ENCODE measurements at places on chromosomes 6 and 20. TPM values are rescaled to one million over a fixed set of nuclear protein-coding genes. Genes with fewer than 3 reads are reported as not detected.
A peak's percentile ranks its signal among the peaks of the same experiment; 100 is the strongest.

GRCh38 chr6:158033751-158034702 lies 52.4 kb downstream of the SYNJ2 start:
- H3K27ac ChIP-seq: no peak overlapping the region
- DNase-seq: no peak
- H3K36me3 ChIP-seq: no peaks in the 10 kb centered on the region
- no peaks in the 10 kb centered on the region for H3K27me3 ChIP-seq
- 0 out of 2 replicates have a peak, but pooled peaks cover 6% of the 10 kb centered on the region for H3K4me1 ChIP-seq

The PPIL6 gene
- 0.26 TPM for polyA plus RNA-seq

The TBXT gene
- 0.18 TPM for polyA plus RNA-seq

GRCh38 chr6:43840490-43841218 lies 70.6 kb downstream of the VEGFA start:
- no peaks in the 10 kb centered on the region for H3K36me3 ChIP-seq
- no peak overlapping the region for H3K27ac ChIP-seq
- no peak overlapping the region for H3K4me3 ChIP-seq
- H3K27me3 ChIP-seq: no peaks in the 10 kb centered on the region
- DNase-seq: no peak

DNA sequence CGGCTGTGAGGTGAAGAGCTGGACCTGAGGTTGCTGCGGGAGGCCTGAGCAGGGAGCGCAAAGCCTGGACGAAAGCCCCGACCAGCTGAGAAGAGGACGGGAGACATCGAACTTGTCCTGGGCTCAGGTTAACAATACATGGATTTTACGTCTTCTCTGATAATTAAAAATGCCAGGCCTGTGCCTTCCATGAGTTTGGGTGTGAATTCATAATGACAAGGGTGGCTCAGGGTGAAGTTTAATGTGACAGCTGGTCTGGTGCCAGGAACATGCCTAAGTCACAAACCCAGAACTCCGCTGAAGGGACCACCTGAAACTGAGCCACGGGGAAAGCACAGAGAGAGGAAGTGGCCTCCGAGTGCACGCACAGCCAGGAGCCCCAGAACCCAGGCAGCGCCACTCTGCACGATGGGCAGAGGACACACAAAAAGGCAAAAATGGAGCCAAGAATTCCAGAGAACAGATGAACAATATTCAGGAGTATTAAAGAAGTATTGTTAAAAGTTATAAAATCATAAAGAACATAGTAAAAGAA lies 150.1 kb upstream of the RPS6KA2 start:
- no peaks in the 10 kb centered on the region for H3K36me3 ChIP-seq
- H3K4me1 ChIP-seq: no peaks in the 10 kb centered on the region
- H3K4me3 ChIP-seq: no peak overlapping the region
- no peak overlapping the region for H3K27ac ChIP-seq

GRCh38 chr20:9150679-9151078 lies 81.8 kb downstream of the PLCB4 start:
- no peaks in the 10 kb centered on the region for H3K27me3 ChIP-seq
- no peak for DNase-seq
- no peaks in the 10 kb centered on the region for H3K4me1 ChIP-seq

- DNase-seq: no peak
- no peak overlapping the region for H3K4me3 ChIP-seq
- H3K4me1 ChIP-seq: peaks cover 9% of the 10 kb centered on the region
Observed at GRCh38 chr20:10521836-10522235, 86.7 kb downstream of the SLX4IP start.

- H3K36me3 ChIP-seq: no peaks in the 10 kb centered on the region
- DNase-seq: no peak
- H3K27ac ChIP-seq: no peak overlapping the region
- no peaks in the 10 kb centered on the region for H3K4me1 ChIP-seq
- no peaks in the 10 kb centered on the region for H3K27me3 ChIP-seq
Observed at GRCh38 chr20:22819784-22820183, 215.3 kb upstream of the SSTR4 start.

The PLN gene
- 0.44 TPM for polyA plus RNA-seq

GRCh38 chr6:13431059-13431656 lies 56.2 kb downstream of the GFOD1 start:
- peak; percentile 62 for DNase-seq
- peak overlapping the region; percentile 18 for H3K4me3 ChIP-seq
- no peaks in the 10 kb centered on the region for H3K36me3 ChIP-seq
- H3K27me3 ChIP-seq: no peaks in the 10 kb centered on the region
- peaks cover 78% of the 10 kb centered on the region for H3K4me1 ChIP-seq

The PBOV1 gene
- not detected for polyA plus RNA-seq

GRCh38 chr6:52352239-52353018 lies 9.5 kb upstream of the PAQR8 start:
- peak overlapping the region; percentile 6 for H3K27ac ChIP-seq
- H3K36me3 ChIP-seq: no peaks in the 10 kb centered on the region
- H3K27me3 ChIP-seq: no peaks in the 10 kb centered on the region
- peaks cover 32% of the 10 kb centered on the region for H3K4me1 ChIP-seq

DNA sequence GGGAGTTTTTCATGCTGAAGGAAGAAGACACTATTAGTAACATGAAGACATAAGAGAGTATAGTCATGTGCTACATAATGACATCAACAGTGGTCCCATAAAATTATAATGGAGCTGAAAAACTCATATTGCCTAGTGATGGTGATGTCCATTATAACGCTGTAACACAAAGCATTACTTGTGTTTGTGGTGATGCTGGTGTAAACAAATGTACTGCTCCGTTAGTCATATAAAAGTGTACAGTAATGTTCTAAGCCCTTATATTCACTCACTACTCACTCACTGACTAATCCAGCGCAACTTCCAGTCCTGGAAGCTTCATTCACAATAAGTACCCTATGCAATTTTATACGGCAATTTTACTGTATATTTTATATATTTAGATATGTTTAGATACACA lies 26.8 kb upstream of the ASF1A start:
- H3K4me3 ChIP-seq: no peak overlapping the region
- DNase-seq: no peak

The AFDN gene
- polyA plus RNA-seq: 11.8 TPM

DNA sequence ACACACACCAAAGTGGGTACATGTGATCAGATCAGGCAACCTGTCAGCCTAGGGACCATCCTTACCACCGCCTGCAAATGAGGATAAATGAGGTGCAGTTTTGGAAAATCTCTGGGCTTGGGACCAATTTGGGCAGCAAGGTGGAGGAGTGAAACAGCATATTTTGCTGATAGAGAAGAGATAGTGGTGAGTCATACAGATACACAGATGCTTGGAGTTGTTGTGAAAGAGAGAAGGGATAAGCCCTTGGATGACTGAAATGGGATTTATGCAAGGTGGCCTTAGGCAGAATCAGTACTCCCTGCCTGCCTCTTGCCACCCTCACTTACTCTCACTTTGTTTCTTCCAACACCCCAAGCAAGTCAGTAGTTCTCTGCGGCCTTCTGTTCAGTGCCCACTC lies 34.7 kb downstream of the BMP2 start:
- no peaks in the 10 kb centered on the region for H3K27me3 ChIP-seq
- no peaks in the 10 kb centered on the region for H3K4me1 ChIP-seq
- no peaks in the 10 kb centered on the region for H3K36me3 ChIP-seq
- no peak for DNase-seq
- H3K27ac ChIP-seq: no peak overlapping the region

DNA sequence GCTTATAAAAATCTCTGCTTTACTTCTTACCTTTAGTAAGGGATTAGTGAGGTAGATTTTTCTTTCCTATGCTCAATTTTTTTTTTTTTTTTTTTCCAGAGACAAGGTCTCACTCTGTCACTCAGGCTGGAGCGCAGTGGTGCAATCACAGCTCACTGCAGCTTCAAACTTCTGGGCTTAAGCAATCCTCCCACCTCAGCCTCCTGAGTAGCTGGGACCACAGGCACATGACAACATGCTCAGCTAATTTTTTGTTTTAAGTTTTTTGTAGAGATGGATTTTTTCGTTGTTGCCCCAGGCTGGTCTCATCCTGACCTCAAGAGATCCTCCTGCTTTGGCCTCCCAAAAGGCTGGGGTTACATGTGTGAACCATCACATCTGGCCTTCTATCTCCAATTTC lies 58.9 kb upstream of the RREB1 start:
- no peak overlapping the region for H3K27ac ChIP-seq

GRCh38 chr20:9942736-9943135 lies 92.1 kb upstream of the ANKEF1 start:
- no peaks in the 10 kb centered on the region for H3K4me1 ChIP-seq
- no peaks in the 10 kb centered on the region for H3K36me3 ChIP-seq
- no peaks in the 10 kb centered on the region for H3K27me3 ChIP-seq
- H3K27ac ChIP-seq: no peak overlapping the region
- no peak for DNase-seq

GRCh38 chr6:157099912-157100593 lies 223.3 kb downstream of the TMEM242 start:
- H3K27ac ChIP-seq: no peak overlapping the region
- peak; percentile 71 for DNase-seq
- no peaks in the 10 kb centered on the region for H3K27me3 ChIP-seq
- no peak overlapping the region for H3K4me3 ChIP-seq
- H3K36me3 ChIP-seq: peaks cover 5% of the 10 kb centered on the region

The WASF1 gene
- polyA plus RNA-seq: 9.0 TPM

- no peaks in the 10 kb centered on the region for H3K4me1 ChIP-seq
- no peak overlapping the region for H3K4me3 ChIP-seq
- H3K27me3 ChIP-seq: no peaks in the 10 kb centered on the region
- no peak overlapping the region for H3K27ac ChIP-seq
- no peaks in the 10 kb centered on the region for H3K36me3 ChIP-seq
- DNase-seq: no peak
Observed at GRCh38 chr6:21478883-21479539, 114.5 kb upstream of the SOX4 start.

DNA sequence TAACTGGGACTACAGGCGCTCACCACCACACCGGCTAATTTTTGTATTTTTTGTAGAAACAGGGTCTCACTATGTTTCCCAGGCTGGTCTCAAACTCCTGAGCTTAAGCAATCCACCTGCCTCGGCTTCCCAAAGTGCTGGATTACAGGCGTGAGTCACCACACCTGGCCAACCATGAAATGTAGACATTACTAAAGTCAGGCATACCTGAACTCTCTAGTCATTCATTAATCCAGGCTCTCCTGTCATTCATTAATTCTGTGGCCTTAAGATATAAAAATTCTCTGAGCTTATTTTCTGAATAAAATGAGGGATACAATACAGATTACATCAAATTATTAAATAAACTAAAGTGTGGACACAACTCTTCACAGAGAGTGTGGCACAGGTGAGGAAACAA lies 159.7 kb downstream of the GMDS start:
- no peak overlapping the region for H3K4me3 ChIP-seq
- H3K4me1 ChIP-seq: peaks cover 18% of the 10 kb centered on the region
- H3K27me3 ChIP-seq: no peaks in the 10 kb centered on the region
- DNase-seq: no peak
- no peak overlapping the region for H3K27ac ChIP-seq

DNA sequence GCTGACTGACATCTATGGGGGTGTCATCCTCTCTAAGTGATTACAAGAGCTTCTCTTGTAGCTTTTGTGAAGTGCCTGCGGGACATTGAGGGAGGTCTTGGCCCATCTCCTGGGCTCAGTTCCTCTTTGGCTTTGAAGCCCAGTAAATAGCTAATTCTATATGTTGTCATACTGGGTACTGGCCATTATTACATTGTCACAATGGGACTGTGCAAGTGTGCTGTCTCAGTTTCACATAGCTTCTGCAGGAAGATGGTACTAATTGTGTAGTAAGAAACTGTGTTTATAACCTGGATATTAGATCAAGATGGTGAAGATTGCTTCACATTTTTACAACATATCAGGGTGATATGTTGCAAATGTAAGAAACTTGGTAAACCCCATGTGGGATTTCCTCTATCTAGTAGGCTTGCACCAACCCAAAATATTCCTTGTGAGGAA lies 19.9 kb downstream of the SPINT3 start:
- H3K36me3 ChIP-seq: no peaks in the 10 kb centered on the region
- DNase-seq: no peak
- no peaks in the 10 kb centered on the region for H3K4me1 ChIP-seq
- H3K27me3 ChIP-seq: peaks cover 4% of the 10 kb centered on the region

Data from GM12878 (cell line).